Posterior vena cava (tissue), 2 donors: ENCODE measurements at places on chromosomes 2 and 18.
A peak's percentile ranks its signal among the peaks of the same experiment; 100 is the strongest.

DNA sequence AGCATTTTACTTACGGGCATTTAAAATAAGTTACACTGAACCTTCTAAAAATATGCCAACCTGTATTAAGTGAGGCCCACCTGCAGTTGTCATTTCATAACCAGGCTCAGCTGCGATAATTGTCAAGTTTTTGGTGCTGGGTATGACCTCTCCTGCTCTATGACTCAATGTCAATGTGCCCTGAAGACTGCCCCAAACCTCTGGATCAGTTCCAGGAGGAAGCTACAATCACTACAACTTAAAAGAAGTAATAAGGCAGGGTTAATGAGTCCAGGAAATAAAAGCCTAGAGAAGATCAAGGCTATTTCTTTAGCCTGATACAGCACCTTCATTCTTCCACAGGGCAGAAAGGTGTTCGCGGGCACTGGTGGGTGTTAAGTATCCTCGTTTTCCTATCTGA, 22.9 kb downstream of the POLR1A start:
- no peak for DNase-seq

DNA sequence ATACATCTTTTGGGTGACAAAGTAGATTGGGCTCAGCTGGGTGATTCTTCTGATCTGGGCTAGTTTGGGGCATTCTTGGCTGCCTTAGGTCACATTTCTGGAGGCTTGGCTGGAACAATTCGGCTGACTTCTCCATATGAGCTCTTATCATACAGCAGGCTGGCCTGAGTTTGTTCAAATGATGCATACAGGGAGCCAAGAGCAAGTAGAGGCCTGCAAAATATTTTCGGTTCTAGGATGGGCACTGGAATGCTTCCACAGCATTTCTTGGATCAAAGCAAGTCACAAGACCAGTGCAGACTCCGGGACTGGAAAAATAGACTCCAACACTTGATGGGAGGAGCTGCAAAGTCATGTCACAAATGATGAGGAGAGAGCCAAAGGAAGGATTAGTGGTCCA, 98.4 kb downstream of the SCG2 start:
- DNase-seq, result no peak

DNA sequence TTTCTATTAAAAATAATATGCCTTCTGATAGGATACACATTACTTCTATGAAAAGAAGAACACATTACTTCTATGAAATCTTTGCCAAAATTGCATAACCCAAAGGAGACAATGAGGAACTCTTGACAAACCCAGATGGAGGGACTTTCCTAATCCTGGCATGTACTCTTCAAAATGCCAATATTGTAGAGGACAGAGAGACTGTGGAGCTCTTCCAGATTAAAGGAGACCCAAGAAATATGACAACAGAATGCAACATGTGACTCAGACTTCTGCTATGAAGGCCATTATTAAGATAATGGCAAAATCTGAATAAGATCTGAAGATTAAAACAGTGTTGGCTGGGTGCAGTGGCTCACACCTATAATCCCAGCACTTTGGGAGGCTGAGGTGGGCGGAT, 22.2 kb downstream of the SOWAHC start:
- DNase-seq, result no peak

- no peak for DNase-seq
Measured at GRCh38 chr2:180933332-180933731, 47.1 kb upstream of the UBE2E3 start.

DNA sequence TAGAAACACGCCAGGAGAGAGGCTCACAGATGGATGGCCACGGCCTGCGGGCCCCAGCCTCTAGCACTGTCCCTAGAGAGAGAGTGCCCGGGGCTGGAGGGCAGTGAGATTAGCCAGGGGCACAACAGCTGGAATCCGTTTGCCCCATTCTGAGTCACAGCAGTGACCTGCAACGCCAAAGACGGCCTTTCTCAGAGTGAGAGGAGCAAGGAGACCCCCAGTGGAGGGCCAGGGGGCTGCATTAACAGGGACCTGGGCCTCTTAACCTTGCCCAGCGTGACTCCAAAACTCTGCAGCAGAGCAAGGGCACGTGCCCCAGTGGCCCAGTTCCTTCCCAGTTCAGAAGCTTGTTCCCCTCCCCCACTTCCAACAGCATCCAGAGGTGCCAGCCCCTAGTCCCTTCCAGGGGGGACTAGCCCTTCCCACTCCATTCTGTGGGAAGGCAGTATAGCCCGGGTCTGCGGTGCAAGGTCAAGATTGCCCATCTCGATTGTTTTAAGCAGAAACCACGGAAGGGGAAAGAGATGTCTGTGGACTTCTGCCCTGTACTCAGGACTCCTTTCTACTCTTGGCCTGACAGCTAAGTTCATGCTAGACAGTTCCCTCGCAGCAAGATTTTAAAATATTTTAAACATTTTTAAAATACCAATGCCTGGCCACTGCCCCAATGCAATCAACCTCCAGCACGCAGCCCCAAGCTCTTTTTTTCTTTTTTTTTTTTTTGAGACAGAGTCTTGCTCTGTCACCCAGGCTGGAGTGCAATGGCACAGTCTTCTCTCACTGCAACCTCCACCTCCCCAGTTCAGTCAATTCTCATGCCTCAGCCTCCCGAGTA, 50.9 kb upstream of the BIN1 start:
- peak; percentile 70 for DNase-seq
